ENCODE measurements at places on chromosomes 7 and 10.

GRCh38 chr7:103691291-103691690 lies 245.3 kb upstream of the SLC26A5 start:
- no peak for DNase-seq

GRCh38 chr7:125643302-125643701 lies 713.7 kb upstream of the POT1 start:
- no peak for DNase-seq

- DNase-seq: no peak
Measured at GRCh38 chr10:32057036-32057372, 779 bp upstream of the KIF5B start.

GRCh38 chr7:92528958-92529264 lies 316 bp downstream of the RBM48 start:
- no peak for DNase-seq
